Psoas muscle (tissue), 8 donors: ENCODE measurements at places on chromosomes 1 and 21. TPM values are rescaled to one million over a fixed set of nuclear protein-coding genes. Genes with fewer than 3 reads are reported as not detected.

The LRRC53 gene
- not detected for total RNA-seq

GRCh38 chr21:44850208-44850800 lies 23.2 kb downstream of the PTTG1IP start:
- no peak for DNase-seq

DNA sequence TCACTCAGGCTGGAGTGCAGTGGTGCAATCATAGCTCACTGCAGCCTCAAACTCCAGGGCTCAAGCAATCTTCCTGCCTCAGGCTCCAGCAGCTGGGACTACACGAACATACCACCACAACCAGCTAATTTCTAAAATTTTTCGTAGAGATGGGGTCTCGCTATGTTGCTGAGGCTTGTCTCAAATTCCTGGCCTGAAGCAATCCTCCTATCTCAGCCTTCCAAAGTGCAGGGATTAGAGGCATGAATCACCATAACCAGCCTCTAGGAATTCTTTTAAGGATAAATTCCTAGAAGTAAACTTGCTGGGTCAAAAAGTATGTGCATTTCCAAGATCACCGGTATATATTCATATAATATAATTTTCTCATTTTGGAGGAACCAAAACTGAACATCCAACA lies 17.6 kb upstream of the HUNK start:
- DNase-seq: no peak

DNA sequence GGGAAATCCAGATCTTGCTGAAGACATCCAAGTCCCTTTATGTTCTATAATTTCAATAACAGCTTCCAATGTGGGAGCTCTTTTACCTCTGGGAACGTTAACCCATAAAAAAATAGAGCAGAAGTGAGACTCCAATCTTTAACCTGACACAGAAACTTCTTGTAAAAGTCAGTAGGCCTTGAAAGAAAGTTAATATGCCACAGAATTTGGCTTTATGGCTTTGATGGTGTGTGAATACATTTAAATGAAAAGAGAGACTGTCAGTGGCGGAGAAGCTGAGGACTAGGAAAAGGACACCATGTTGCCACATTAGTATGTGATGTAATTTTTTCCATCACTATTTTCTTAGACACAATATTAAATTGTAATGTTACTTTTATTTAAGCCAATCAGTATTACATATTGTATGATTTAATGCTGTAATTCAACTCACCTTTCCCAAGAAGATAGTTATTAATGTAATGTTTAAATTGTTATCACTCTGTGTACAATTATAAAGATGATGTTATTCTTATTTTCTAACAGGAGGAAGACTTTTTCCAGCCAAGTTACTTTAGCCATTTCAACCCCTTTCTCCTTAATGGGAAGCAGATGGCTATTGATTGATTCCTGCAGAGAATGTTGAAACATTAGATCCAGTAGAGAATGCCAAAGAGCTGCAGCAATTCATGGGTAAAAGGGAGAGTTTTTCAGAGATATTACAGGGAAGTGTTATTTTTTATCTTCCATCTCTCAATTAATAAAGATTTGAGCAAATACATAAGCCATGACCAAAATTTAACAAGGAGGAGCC lies 17.5 kb upstream of the CLDN8 start:
- DNase-seq: no peak

DNA sequence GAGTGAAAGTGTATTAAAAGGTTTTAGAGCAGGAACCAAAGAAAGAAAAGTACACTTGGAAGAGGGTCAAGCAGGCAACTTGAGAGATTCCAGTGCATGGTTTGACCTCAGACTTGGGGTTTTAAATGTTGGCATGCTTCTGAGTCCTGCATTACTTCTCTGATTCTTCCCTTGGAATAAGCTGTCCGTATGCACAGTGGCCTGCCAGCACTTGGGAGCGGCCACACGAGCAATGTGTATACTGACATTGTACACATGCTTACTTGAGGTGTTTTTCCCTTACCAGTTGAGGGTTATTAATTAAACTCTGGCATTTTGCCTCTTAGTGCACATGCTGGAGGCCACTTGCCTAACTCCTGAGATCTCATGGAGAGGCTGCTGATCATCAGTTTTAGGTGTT lies 786.6 kb upstream of the RGS18 start:
- DNase-seq: no peak

- DNase-seq: no peak
Observed at GRCh38 chr21:25967181-25967900, 203.2 kb downstream of the APP start.

GRCh38 chr1:27448982-27449381 lies 41.0 kb downstream of the WASF2 start:
- DNase-seq: no peak

The ZNF684 gene
- total RNA-seq: 1.0 TPM

GRCh38 chr1:226364514-226364899 lies 43.4 kb downstream of the PARP1 start:
- peak; percentile 27 for DNase-seq
